Activated naive CD4-positive, alpha-beta T cell treated with anti-CD3 and anti-CD28 coated beads for 36 hours (primary cell): ENCODE measurements at places on chromosomes 13 and 19. TPM values are rescaled to one million over a fixed set of nuclear protein-coding genes. Genes with fewer than 3 reads are reported as not detected.

The FCER2 gene
- total RNA-seq: 0.86 TPM

The CYP2F1 gene
- not detected for total RNA-seq

DNA sequence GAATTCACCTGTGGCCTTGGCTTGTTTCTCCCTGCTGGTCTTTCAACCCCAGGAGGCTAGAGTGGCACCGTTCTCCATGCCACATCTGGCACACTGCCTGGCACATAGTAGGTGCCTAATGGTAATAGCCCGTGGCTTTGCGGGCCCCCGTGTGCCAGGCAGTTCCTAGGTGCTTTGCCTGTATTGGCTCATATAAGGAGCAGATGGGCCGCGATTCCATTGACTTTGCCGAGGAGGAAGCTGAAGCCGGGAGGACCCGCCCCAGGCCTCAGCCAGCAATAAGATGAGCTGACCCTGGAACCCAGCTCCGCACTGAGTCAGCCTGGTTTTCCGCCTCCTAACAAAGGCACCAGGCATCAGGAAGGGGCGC lies 807 bp downstream of the PGLYRP1 start:
- DNase-seq: no peak

- DNase-seq: peak; percentile 53
Observed at GRCh38 chr19:38669552-38669951, 22.1 kb downstream of the ACTN4 start.

DNA sequence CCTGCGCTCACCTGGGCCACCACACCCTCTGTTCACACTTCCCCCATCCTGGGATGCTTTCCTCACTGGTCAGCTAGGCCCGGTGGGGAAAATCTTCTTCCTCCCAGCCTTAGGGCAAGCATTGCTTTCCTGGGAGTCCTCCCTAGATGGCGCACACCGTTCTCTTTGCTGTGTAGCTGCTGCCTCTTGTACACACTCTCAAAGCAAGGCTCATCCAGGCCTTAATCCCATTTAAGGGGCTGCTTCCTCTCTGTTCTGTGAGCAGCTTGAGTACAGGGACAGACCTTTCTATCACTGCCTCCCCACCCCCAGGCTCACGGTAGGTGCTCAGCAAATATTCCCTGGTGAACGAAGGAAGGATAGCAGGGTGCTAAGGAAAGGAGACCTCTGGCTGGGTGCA lies 11.1 kb downstream of the SLC7A10 start:
- DNase-seq: no peak

- DNase-seq: no peak
Observed at GRCh38 chr13:91056746-91057145, 290.7 kb upstream of the MIR17HG start.

- DNase-seq: no peak
Observed at GRCh38 chr13:23673354-23673753, 103.1 kb downstream of the TNFRSF19 start.

DNA sequence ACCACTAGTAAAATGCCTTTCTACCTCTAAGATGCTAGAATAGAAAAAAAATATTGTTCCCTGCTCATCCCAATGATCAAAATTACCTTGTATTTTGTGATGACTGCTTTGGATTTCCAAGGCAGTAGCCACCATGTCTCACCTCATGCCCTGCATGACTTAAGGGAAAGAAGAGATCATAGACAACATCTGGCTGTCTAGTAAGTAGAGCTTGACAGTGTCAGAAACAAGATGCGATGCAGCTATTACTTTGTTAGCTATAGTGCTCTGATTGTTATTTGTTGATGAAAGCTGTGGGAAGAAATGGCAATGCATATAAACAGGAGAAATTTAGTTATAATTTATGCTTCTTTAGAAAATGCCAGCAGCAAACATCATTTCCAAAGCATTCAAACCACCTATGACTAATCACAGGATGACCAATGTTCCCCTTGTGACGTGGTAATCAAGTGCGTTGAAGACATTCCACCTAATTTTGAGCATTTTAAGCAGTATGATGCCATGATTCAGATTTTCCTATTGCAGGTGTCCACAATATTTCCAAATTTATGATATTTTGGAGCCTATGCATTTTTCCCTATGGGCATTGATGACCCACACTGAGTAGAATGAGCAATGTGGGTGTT lies 308.3 kb downstream of the KCNRG start:
- no peak for DNase-seq

DNA sequence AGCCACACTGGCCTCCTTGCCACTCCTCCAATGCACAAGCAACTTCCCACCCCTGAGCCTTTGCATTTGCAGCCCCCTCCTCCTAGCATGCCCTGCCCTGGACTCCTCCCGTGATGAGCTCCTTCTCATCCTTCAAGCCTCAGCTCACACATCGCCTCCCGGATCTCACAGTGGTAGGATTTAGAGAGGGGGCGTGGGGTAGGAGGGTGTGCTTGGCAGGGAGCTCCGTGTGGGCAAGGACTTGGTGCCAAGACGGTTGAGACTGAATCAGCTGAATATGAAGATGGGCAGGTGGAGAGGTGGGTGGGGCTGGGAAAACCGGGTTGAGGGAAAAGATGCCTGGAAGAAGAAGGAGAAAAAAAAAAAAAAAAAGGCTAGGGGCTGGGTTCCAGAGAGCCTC lies 48.4 kb upstream of the ZNRF4 start:
- DNase-seq: no peak

DNA sequence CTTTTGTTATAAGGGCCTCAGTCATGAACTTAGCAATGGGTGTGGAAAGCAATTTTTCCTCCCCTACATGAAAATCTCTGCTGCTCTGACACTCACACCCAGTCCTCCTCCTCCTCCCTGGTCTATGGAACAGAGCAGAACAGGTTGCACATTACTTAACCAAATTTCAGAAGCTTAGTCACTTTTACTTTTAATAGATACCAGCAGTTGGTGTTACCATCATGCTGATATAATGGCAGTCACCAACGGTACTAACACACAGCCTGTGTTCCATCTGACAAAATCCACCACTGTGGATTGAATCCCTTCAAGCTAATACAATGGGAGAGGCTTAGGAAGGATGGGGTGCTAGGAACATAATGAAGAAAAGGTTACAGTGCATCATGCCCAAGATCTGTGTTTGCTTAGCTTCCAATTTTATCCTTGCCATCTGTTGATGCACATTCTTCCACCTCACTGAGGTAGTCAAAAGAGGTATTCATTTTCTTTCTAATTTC lies 9.8 kb downstream of the TPT1 start:
- DNase-seq: no peak

DNA sequence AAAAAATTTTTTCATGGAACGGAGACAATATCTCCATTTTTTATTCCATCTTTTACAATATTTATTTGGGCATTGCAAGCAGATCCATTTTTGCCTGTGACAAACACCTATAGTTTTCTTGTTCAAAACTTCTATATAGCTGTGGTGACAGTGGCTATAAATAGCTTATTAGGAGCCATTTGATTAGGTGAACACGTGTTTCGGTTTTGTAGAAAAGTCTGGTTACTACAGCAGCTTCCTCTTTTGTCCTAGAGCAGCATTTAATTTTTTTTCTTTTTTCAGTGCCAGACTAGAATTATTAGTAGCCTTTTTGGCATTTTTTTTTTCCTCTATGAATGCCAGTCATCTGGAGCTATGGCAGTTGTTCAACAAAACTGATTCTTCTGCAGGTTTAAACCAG lies 123.5 kb downstream of the RXFP2 start:
- DNase-seq: no peak

- no peak for DNase-seq
Observed at GRCh38 chr13:43285933-43286597, 262.7 kb downstream of the DNAJC15 start.
